DMS153 (cell line): ENCODE measurements at places on chromosomes 6 and 20.
A peak's percentile ranks its signal among the peaks of the same experiment; 100 is the strongest.

GRCh38 chr20:46791722-46792416 lies 82.4 kb downstream of the SLC2A10 start:
- DNase-seq, result no peak

- no peak for DNase-seq
Measured at GRCh38 chr20:59422872-59423544, 122.6 kb downstream of the EDN3 start.

- no peak for DNase-seq
Measured at GRCh38 chr20:9243986-9244385, 175.1 kb downstream of the PLCB4 start.

DNA sequence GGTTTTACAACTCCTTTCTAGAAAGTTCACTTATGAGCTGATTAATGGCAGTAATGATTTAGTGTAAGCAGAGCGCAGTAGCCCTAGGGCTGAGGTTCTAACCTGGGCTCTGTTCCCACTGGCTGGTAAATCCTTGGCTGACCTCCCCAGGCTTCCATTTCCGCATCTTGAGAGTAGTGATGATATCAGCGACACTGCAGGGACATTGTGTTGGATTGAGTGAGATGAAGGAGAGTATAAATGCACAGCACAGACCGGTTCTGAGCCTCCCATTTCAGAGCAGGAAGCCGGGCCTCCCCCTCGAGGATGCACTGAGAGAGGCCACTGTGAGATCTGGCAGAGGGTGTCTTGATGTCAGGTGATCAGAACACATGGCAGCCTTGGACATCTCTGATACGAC lies 477.2 kb upstream of the SULF2 start:
- no peak for DNase-seq

DNA sequence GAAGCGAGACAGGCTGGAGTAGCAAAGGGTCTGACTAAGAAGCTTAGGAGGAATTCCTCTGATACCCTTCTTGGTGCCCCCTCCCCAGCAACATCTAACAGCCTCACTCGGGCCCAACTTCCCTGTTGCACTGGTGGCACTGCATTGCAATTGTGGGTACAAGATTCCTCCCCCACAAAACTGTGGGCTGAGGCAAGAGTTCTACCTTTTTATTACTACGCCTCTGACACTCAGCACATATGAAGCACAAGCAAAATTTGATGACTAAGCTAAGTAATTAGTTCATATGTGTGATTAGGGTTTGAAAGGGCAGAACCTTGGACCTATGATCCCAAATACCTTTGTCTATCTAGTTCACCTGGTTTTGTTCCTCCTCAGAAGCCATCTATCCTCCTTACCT lies 83.5 kb downstream of the ZHX3 start:
- no peak for DNase-seq

DNA sequence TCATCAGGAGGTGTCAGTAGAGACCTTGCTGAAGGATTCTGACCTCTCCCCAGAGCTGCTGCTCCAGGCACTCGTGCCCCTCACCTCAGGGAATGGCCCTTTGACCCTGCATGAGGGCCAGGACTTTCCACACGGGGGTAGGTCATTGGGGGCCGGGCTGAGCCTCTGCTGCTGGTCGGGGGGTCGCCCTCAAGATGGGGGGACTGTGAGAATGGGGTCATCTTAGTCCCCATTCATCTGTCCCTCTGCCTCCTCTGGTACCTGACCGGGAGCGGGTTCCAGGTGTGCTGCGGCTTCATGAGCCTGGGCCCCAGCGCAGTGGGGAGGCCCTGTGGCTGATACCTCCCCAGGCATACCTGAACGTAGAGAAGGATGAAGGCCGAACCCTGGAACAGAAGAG lies 15.8 kb downstream of the DNPH1 start:
- DNase-seq, result no peak

GRCh38 chr20:20473657-20474056 lies 105.8 kb downstream of the INSM1 start:
- DNase-seq, result no peak

- no peak for DNase-seq
Measured at GRCh38 chr6:152273638-152274037, 363.5 kb downstream of the SYNE1 start.

GRCh38 chr6:11403035-11403601 lies 134.4 kb upstream of the TMEM170B start:
- no peak for DNase-seq

DNA sequence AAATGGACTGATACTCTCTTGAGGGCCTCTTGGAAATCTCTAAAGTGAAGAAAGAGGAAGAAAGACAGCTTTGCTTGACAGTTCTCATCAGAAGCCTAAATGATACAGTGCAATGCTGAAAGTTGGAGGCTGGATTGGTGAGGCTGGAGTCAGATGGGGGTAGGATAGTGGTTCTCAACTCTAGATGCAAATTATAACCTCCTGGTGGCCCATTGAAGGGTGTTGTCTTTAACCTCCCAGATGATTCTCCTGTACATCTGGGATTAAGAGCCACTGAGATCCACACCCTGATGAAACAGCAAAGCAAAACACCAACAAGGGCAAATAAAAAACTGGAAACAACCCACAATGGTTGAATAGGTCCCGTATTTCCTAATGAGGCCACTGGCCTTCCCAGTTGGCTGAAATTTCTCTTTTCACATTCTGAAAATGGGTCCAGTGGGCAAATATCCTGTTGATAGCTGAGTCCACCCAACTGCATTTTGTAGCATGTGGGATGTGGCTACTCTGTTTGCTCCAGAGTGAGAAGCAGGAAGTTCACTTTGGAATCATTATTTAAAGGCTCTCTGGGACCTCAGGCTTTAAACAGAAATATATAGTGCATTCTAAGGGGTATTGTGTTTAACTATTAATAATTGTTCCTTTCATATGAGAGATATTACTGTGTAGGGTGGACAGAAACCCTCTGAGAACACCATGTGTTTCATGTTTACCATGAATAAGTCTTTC lies 208.1 kb downstream of the SOX4 start:
- DNase-seq, result no peak

- DNase-seq, result no peak
Measured at GRCh38 chr20:47672166-47672565, 113.1 kb downstream of the SULF2 start.

- DNase-seq, result no peak
Measured at GRCh38 chr6:112302142-112302705, 44.9 kb upstream of the RFPL4B start.

- peak; percentile 74 for DNase-seq
Measured at GRCh38 chr20:50625986-50626677, 65.2 kb downstream of the RIPOR3 start.

GRCh38 chr20:19502169-19502568 lies 255.9 kb upstream of the RIN2 start:
- DNase-seq, result no peak

GRCh38 chr20:34355427-34355826 lies 7.6 kb upstream of the ITCH start:
- no peak for DNase-seq

DNA sequence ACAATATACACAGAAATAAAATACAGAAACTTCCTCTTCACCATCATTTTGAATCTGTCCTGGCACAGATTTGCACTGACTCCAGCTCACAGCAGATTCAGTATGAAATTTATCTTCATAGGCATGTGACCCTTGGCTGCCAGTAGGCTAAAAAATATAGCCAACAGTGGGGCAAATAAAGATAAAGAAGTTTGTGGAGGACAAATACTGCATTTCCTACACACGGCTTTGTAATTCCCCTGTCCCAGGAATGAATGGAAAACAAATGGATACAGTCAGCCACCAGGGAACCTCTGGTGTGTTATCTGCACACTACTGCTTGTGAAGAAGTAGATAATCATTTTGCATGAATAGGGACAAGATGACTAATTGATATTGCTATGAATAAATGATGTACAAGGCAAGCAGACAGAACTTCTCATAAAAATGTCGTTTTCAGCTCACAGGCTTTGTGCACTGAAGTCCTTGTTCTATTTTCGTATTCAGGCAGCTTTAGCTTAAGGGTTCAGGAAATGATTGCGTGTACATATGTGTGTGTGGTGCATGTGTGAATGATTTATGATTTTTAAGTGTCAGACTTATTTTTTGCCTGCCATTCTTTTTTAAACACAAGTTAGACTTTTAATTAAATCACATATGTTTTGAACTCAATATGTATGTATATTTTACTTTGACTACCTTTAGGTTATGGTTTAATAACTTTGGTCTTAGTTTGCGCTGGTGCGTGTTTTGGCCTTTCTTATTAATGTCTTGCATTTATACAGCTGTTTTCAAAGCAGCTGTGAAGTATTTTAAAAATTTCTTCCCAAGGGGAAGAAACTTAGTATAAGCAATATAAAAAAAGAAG lies 543.8 kb upstream of the JAG1 start:
- no peak for DNase-seq

DNA sequence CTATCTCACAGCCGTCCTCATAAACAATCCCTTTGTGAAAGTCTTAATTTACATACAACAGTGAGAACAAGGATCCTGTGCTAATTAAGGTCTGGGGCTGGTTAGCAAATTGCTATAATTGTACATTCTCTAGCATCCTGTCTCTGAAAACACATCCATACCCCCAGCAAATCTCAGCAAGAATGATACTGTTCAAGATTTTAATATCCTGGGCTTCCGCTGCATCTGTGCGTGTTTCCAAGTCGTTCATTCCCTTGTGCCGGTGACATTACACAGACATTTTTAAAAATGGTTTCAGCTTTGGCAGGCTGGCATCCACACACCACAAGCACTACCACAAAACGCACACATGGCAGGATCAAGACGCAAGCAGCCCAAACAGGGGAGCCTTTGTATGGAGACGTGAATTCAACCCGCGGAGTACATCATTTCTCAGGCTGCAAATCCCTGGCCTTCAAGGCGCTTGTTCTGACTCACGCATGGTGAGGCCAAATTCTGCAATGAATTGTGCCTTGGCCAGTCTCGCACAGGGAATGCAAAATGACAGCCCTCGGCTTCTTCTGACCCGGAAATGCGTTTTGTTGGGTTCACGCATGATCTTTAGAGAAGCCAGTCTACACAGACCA lies 20.3 kb downstream of the ZMYND8 start:
- no peak for DNase-seq
